Renal pelvis (tissue), 12 donors: ENCODE measurements at places on chromosomes 12 and 14.

GRCh38 chr12:109432431-109432830 lies 44.7 kb downstream of the KCTD10 start:
- no peak for DNase-seq

GRCh38 chr12:110253176-110253575 lies 27.9 kb upstream of the ATP2A2 start:
- no peak for DNase-seq

DNA sequence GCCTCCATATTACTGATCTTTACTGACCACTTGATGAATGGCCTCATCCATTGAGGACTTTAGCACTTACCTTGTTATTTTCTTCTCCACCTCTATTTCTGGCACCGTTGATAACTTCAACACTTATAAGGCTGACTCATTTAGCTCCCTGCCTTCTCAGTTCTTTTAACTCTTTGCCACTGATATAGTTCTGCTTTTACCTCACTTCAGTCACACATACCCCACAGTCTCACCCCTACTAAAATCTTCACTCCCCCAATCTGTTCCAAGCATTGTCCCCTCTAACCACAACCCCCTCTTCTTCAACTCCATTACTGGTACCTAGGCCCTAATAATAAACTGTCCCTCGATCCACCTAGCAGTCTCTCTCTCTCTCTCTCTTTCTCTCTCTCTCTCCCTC lies 141.0 kb downstream of the PAH start:
- no peak for DNase-seq

- DNase-seq, result no peak
Observed at GRCh38 chr14:99436247-99437180, 44.1 kb downstream of the SETD3 start.

DNA sequence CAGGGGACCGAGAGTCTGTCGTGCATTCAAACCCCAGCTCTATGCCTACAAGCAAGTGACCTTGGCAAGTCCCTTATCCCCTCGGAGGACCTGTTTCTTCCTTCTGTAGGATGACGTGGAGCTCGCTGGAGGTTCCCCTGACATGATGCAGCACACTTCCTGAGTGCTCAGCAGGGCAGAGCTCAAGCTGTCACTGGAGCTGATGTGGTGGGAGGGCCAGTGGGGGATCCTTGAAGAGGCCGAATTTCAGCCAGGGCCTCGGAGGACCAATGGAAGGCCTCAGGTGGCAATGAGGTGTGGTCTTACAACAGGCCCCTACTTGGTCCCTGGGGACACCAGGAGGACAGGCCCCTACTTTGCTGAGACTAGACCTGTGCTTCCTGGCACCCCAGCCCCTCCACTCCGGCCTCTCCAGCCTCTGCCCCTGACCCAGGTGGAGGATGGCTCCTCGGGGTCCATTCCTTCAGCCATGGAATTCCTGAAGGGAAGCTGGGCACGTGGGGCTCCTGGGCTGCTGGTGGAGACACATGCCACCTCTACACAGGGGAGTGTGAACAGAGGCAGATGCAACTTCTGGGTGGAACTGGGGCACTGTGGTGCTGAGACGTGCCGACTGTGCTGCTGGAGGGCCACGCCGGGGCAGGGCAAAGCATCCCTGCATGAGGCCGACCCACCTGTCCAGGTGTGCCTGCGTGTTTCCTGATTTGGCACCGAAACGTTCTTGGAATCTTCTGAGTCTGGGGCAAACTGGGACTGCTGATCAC lies 18.7 kb upstream of the KIF26A start:
- DNase-seq, result no peak

- peak; percentile 83 for DNase-seq
Observed at GRCh38 chr12:53046655-53047220, 3.1 kb upstream of the TNS2 start.

DNA sequence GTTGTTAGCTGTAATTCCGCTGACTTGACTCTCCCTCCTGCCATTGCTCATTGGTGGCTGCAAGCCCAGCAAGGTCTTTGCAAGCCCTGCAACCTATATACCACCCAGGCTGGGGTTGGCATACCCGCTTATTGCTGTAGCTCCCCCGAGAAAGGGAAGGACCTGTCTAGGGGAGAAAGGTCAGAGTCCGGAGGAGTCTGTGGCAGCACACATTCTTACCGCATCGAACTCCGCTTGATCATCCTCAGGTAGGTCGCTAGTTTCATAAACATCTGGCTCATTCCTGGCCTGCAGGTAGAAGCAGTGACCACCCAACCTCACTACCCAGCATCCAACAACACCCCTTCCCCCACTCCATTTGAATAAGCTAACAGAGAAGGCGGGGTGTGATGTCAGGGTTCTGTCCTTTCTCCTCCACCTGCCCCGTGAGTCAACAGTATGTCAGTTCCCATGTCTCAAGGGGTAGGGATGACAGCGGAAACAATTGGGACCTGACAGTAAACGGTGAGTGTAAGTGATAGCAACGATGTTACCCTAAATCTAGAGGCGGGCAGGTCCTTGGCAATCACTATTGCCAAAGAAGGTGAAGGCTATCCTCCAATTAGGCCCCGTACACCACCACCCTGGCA lies 1.1 kb downstream of the DCTN2 start:
- no peak for DNase-seq

DNA sequence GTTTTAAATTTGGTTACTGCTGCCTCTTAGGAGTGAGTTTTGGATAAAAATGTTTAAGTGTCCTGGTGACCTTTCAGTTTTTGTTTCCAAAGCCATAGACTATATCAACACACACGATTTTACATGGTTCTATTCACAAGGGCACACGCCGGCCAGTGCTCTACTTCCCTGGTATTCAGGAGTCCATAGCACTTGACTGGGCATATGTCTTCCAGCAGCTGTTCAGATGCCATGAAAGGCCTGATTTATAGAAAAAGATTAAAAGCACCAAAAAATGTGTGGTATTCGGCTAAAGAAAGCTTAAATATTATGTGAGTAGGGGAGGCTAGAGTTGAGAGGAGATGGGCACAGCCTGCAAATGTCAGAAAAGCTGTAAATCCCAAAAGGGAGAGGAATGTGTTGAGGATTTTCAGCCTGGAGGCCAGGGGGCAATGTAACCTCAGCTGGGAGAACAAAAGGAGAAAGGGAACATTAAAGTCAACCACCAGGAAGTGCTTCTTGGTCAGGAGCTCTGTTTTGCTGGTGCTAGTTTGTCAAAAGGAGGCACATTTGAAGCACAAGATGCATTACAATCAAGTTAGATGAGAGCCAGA lies 478.4 kb downstream of the RAD51B start:
- DNase-seq, result peak; percentile 57

GRCh38 chr12:81300454-81300853 lies 222.6 kb downstream of the ACSS3 start:
- peak; percentile 20 for DNase-seq

- no peak for DNase-seq
Observed at GRCh38 chr14:89163031-89163636, 253.9 kb downstream of the FOXN3 start.

DNA sequence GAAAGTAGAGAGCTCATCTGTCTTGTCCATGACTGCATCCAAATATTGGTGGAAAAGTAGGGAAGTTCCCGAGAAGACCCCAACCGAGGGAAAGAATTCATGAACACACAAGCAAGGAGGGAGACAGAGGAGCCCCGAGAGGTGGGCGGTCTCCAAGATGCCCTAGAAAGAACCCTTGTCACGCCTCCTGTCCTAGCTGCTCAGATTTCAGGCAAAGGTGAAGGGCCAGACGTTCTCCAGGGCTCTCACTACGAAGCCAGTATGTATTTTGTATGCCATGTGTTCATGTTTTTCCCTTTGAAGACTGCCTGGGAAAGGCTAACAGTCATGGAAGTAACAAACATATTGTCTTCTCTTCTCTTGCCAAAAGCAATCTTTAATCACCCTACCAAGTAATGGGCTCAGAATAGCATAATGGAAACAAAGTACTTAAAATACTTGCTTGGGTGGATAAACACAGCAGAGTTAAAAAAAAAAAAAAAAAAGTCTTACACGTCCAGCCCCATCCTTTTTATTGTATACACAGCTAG lies 99.2 kb upstream of the TBX3 start:
- DNase-seq, result peak; percentile 14

DNA sequence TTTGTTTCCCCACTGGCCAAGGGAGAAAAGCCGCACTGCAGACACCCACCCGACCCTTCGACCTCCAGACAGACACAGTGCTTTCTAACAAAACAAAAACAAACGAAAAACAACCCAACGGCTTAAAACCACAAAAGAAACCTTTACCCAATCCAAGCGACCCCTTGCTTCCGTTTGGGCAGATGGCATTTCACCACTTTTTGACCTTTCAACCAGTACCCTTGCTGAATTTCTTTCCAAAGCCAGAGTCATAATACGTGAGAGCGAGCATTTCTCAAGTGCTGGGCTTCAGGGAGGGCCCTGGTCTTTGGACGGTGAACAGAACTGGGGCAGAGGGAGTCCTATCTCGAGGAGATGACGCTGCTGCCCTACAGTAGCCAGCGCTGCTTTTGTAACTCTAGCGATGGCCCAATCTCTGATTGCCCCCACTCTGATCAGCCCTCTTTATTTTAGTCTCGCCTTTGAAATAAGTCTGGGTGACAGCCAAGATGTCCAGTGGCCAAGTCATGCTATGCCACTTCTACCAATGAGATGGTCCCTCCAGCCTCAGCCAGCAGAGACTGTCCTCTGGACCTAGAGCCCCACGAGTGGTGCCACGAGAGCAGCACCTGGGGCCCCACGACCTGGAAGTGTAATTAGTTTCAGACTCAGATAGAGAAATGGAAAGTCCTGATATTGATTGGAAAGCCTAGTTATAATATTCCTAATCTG lies 21.9 kb upstream of the ADIPOR2 start:
- DNase-seq, result no peak
